NB4 (cell line): ENCODE measurements at places on chromosomes 2 and 18.

GRCh38 chr2:152115952-152116351 lies 17.1 kb upstream of the CACNB4 start:
- no peak for DNase-seq

GRCh38 chr2:32363597-32363996 lies 6.8 kb downstream of the BIRC6 start:
- DNase-seq = no peak

DNA sequence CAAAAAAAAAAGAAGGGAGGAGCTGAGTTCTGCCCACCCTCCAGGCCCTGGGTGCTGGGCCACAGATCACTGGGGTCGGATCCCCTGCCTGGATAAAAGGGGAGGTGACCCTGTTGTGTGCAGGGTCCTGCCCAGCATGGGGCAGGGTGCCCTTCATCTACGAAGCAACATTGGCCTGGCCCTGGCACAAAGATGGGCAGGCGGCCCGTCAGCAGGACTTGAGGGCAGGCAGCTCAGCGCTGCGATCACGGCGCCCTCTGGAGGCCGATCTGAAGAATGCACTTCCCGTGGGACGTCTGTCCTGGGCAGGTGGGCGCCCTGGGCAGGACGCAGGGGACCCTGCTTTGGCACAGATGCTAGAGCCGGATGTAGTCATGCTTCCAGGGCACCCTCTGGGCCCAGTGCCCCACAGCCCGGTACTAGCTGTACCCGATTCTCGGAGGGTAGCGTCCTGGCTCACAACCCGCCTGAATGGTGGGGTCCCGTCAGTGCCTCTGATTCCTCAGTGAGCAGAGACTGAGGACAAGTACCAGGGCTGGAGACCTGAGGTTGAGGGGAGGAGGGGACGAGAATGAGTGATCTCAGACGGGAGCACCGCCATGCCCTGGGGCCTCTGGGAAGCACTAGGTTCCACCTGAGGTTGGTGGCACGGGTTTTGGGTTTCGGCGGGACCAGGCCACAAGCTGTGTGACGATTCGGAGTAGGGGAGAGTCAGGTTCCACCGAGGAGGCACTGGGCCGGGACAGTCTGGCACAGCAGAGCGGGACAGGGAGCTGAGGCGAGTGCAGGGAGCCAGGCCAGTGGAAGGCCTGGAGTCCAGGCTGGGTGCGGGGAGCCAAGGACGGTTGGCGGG lies 18.0 kb downstream of the ARID5A start:
- peak; percentile 77 for DNase-seq

DNA sequence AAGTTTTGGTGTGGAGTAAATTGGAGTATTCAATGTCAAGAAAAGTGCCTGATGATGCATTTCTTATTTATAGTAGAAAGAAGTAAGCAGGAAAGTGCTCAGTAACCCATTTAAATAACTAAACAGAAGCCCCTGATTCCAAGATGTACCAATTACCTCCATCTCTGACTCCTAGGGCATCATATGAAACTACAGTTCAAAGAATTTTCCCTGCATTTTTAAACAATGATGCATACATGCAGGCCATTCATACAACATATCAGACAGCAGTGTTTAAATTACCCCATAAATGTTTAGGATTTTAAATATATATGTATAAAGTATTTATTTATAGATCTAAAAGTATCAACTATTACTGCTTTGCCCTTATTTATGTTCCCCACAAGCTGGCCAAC lies 36.2 kb downstream of the FTCDNL1 start:
- no peak for DNase-seq

DNA sequence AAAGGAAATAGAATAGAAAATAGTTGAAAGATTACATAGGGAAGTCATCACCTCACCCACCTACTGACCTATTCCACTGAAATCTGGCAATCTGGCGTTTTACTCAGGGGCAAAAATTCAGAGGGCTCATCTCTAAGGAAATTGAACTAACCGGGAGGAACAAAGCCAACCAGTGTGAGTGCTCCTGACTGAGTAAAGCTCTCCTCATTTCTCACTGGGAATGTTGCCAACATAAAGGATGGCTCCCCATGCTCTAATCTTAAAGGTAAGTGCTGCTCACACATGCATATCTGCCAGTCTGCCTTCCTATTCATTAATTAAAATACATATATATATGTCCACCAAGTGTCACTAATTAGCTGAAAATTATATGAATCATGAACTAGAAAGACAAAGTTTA lies 13.5 kb upstream of the DOK6 start:
- no peak for DNase-seq

- no peak for DNase-seq
These were observed 64.5 kb downstream of the ROCK1 start for GRCh38 chr18:21047126-21047525.

DNA sequence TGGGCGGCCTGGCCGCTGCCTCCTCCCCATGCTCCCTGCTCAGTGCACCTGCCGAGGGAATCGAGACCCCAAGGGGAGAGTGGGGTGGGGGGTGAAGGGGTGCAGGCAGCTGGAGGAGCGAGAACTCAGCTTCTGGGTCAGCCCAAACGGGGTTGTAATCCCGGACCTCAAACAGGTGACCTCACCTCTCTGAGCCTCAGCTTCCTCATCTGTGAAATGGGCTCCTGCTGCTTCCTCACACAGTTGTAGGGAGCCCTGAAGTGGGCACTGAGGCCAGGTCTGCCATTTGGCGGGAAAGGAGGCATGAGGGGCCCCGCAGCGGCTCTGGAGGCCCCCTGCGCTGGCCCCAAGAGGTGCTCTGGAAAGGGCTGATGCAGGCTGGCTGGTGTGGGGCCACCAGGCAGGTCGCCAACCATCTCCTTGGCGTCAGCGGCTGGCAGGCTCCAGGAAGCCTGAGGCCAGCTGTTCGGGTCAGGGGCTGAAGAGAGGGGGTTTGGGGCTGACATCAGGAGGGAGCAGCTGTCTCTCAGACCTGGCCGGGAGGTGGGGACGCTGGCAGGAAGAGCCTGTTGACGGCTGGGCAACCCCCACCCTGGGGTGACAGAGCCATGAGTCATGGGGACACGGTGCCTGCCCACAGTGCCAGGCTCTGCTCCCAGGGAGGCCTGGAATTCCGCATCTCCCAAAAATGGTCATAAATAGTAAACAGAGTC lies 4.9 kb downstream of the KLHL30 start:
- DNase-seq = peak; percentile 46

DNA sequence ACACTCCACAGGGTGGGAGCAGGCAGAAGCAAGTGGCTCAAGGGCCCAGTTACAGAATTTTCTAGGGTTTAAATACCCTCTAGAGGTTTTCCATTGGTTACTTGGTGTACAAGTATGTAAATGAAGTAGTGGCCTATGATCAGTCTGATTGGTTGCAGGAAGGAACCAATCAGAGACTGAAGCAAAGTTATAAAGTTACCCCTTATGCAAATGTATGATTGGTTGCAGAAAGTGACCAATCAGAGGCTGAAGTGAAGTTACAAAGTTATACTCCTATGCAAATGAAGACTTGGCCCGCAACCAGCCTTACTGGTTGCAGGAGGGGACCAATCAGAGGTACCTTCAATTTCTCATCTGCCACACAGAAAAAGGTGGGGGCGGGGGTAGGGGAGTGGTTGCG lies 154.6 kb downstream of the INO80D start:
- DNase-seq = peak; percentile 30

DNA sequence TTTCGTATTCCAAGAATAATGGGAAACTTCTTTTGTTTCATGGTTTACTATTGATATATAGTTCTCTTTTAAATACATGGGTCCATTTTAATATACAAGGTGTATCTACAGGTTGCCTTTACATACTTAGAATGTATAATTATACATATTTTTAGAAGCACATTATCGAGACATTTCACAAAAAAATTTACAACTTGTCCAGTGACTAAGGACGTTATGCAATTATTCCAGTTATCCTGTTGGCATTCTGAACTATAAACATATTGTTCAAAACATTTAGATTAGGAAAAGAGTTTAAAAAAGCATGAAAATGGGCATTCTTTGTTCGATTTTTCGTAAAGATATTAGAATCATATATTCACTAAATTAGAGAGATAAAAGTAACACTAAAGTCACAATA lies 344.6 kb upstream of the TMEFF2 start:
- DNase-seq = no peak

GRCh38 chr2:238919307-238919706 lies 71.4 kb downstream of the TWIST2 start:
- DNase-seq = no peak

DNA sequence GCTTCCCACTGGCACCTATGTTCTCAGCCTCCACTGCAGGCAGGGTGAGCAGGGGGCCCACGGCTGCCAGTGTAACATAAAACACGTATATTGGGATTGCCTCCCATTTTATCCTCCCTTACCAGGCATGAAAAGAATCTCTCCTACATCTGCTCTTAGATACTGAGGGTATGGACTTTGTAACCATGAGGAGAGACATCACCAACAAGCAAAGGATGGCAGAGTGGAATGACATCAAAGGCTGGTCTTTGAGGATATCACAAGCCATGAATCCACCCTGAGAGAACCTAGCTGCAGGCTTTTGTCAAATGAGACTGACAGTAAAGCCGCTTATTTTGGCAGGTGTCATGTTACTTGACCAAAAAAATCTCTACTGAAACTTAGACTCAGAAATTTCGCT lies 7.4 kb downstream of the NPHP1 start:
- no peak for DNase-seq

- no peak for DNase-seq
These were observed 96.3 kb upstream of the AQP4 start for GRCh38 chr18:26961839-26962238.

DNA sequence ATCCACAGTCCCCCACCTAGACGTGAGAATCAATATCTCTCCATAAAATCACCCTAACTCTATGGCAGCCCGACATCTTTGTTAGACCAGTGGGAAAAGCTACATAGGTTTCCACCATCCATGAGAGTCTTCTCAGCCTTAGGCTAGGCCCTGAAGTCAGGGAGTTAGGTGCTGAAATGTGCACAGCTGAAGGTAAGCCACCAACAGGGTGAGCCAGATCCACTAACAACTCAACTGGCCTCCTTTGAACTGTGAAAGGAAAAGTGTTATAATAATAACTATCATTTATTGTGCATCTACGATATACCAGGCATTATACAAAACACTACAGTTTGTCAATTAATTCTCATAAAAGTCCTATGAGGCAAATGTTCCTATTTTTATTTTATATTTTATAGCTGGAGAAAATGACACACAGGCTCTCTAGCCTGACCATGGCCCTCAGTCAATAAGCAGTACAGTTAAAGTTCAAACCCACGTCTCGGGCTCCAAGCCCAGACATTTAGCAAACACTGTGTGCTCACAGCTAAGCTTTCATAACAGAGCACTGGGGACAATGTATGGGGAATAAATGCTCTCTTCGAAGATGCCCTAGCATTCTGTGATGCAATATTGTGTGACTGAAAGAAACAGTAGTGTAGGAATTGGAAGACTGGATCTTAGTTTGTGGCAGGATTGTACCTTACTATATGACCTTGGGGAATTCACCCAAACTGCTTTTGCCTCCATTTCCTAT lies 11.2 kb upstream of the CYP27C1 start:
- DNase-seq = no peak
